ENCODE measurements at places on chromosomes 6 and 20. TPM values are rescaled to one million over a fixed set of nuclear protein-coding genes. Genes with fewer than 3 reads are reported as not detected.

DNA sequence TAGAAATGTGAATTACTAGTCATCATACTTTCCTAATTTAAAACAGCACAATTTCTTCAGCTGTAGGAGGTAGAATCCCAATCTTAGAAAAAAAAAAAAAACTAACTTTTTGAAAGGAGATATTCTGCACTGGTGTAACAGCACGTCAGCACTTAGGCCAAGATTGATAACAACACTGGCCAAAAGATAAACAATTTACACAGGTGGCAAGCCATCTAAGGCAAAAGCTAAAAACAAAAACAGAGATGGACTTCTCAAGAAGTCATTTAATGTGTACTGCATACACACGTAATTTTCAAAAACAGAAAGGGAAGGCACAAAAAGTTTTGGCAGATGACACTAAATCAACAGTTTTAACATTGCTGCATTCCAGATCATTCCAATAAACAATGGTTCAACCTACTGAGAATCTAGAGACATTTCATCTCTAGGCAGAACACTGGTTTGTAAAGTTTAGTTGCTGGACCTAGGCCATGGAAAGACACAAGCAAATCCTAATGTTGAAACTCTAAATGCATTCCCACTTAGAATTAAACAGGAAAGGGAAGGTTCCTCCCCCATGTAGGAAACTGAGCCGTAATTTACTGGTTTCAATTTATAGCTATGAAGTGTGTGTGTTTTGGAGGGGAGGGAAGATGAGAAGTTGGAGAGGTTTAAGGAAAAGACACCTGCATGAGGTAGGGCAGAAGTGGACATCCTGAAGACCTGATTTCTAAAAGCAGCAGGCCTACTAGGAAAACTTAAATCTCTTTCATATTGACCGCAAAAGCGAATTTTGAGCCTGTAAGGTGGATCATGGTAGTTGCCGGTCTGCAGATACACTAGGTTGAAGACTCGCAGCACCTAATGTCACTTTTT, 1.3 kb downstream of the GCLC start:
- peak overlapping the region; percentile 78 for H3K27ac ChIP-seq
- peaks cover 34% of the 10 kb centered on the region for H3K4me1 ChIP-seq
- DNase-seq, result no peak
- H3K4me3 ChIP-seq, result peak overlapping the region; percentile 52
- H3K27me3 ChIP-seq, result no peaks in the 10 kb centered on the region

DNA sequence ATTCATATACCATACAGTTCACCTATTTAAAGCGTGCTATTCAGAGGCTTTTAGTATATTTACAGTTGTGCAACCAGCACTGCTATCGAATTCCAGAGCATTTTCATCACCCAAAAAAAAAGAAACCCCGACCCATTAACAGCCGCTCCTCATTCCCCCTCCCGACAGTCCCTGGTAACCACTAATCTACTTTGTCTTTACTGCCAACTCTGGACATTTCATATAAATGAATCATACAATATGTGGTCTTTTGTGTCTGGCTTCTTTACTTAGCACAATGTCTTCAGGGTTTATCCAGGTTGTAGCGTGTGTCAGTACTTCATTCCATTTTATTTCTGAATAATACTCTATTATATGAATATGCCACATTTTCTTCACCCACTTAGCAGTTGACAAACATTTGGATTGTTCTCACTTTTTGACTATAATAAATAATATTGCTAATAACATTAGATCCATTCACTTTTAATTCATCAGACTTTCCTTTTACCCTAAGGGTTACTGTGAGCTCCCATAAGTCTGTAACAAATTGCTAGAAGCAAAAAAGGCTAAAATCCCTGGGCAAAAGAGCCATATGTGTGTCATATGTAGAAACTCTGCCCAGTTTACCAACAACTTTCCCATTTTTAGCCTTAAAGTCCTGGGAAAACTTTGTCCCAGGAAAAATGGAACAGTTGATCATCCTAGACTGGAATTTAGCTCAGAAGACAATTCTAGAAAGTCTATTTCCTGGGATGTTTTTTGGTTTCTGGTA, 23.2 kb upstream of the ROS1 start:
- H3K27me3 ChIP-seq, result peaks cover 4% of the 10 kb centered on the region
- no peaks in the 10 kb centered on the region for H3K4me1 ChIP-seq
- DNase-seq, result no peak
- no peak overlapping the region for H3K4me3 ChIP-seq
- no peaks in the 10 kb centered on the region for H3K36me3 ChIP-seq

DNA sequence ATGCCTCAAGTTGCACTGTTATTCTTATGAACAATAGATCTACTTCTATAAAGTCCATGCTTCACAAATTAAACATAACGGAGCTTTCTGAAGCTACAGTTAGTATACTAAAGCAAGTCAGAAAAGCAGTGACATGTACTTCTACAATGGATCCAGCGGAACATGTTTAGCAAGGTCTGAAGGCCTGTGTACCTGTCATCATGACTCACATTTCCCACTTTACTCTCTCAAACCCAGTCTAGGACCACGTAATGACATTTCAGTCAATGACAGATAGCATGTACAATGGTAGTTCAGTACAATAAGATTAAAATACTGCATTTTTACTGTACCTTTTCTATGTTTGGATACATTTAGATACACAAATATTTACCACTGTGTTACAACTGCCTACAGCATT, 132.1 kb downstream of the MMS22L start:
- H3K36me3 ChIP-seq, result no peaks in the 10 kb centered on the region
- no peaks in the 10 kb centered on the region for H3K27me3 ChIP-seq
- no peak for DNase-seq
- no peaks in the 10 kb centered on the region for H3K4me1 ChIP-seq
- H3K27ac ChIP-seq, result no peak overlapping the region

- no peak for DNase-seq
- H3K27ac ChIP-seq, result no peak overlapping the region
- peaks cover 7% of the 10 kb centered on the region for H3K4me1 ChIP-seq
Observed at GRCh38 chr6:157076451-157076822, 246.9 kb downstream of the TMEM242 start.

DNA sequence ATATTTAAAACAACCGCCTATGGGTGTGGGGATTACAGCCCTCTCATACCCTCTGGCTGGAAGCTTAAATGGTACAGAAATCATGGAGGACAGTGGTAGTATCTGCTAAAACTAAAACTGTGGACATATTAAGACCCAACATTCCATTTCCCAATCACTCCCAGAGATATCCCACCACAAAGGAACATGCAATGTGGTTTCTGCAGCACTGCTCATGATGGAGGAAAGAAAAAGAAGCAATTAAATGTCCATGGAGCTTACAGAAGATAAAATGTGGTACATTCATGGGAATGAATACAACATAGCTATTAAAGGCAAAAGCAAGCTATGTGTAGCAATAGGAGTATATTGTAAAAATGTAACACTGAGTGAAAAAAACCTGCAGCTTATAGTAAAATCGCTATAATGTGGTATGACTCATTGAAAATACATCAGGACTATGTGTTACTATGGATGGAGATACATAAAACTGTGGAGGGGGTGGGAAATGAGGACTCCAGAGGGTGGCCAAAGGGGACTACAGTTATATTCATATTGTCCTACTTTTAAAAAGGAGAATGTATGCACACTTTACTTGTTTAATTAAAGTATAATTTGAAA, 22.9 kb upstream of the NNAT start:
- H3K27ac ChIP-seq, result no peak overlapping the region
- H3K27me3 ChIP-seq, result no peaks in the 10 kb centered on the region
- no peaks in the 10 kb centered on the region for H3K4me1 ChIP-seq
- no peak overlapping the region for H3K4me3 ChIP-seq
- no peaks in the 10 kb centered on the region for H3K36me3 ChIP-seq
- DNase-seq, result no peak

Gene RFX6
- total RNA-seq, result not detected

Gene TREM1
- total RNA-seq, result not detected

Gene PLTP
- total RNA-seq, result 3.2 TPM

Gene FARS2
- total RNA-seq, result 24.5 TPM
